Stimulated activated CD4-positive, alpha-beta T cell treated with anti-CD3 and anti-CD28 coated beads, Interleukin-15, amount 100 ng/mL, for 48 hours (primary cell): ENCODE measurements at places on chromosomes 3 and 15.

DNA sequence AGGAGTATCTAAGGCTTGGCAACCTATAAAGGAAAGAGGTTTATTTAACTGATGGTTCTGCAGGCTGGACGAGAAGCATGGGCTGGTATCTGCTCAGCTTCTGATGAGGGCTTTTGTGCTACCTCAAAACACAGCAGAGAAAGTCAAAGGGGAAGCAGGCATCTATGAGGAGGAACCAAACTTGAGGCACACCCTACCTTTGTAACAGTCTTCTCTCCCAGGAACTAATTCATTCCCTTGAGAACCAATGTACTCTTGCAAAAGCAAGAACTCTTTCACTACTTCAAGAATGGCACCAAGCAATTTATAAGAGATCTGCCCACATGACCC lies 109.0 kb downstream of the CGGBP1 start:
- DNase-seq, result no peak

GRCh38 chr15:70792171-70792573 lies 28.8 kb upstream of the UACA start:
- DNase-seq, result no peak

- DNase-seq, result no peak
Measured at GRCh38 chr15:78943692-78944091, 1.2 kb downstream of the CTSH start.

DNA sequence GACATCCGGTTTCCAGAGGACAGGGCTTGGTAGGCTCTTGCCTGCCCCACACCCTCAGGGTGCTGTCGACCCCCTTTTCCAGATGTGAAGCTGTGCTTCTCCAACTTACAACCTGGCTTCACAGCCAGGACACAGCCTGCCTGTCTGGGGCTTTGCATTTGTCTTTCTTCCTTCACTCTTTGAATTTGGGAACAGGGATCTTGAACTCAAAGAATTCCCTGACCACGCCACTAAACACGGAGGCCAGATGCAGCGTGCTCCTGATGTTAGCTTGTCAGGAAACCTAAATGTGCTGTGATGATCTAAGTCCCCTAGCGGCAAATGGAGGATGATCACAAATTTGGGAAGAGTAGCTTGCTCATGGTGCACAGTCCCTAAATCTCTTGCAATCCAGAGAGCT lies 244.8 kb upstream of the RGMA start:
- no peak for DNase-seq

GRCh38 chr15:42547918-42548248 lies 710 bp downstream of the LRRC57 start:
- DNase-seq, result no peak

DNA sequence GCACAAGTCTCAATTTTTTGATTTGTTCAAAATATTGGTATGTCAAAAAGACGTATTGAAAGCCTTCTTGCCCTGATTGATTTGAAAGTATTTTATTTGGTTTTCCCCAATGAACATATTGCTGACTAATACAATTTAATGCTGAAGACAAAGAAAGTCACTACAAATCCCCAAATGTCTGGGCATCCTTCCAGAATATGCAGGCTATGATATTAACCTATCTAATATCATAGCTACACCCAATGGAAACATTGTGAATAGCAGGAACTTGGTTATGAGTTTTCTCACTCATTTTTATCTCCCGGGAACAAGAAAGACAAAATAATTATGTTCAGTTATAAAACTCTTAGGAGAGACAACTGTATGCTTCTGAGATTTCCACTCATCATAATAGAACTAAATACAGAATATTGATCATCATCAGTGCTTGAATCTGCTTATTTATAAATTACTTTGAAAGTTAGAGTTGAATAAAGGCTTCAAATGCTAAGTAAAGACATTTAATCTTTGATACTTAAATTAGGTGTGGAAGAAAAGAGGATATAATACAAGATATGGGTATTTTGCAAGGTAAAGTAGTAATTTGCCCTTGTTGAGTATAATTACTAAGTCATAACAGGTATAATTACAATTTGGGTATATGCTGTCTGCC lies 483.9 kb downstream of the RBMS3 start:
- no peak for DNase-seq

GRCh38 chr15:31034152-31034551 lies 42.7 kb upstream of the MTMR10 start:
- no peak for DNase-seq

DNA sequence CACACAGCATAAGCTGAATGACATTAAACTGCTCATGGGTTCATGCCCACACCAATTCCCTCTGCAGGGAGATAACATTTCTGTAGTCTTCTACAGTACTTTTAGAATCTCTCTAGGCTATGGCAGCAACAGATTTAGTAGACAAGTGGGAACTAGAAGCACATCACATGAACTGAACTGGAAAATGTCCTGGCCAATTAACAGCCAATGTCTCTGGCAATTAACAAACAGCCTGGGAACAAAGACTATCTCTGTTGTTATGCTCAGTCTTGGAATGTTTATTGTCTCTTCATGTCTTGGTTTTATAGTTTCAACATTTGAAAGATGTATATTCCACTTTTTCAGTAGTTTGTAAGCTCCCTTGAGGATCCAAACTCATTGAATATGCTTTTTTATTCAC lies 523.2 kb upstream of the NAALADL2 start:
- no peak for DNase-seq

DNA sequence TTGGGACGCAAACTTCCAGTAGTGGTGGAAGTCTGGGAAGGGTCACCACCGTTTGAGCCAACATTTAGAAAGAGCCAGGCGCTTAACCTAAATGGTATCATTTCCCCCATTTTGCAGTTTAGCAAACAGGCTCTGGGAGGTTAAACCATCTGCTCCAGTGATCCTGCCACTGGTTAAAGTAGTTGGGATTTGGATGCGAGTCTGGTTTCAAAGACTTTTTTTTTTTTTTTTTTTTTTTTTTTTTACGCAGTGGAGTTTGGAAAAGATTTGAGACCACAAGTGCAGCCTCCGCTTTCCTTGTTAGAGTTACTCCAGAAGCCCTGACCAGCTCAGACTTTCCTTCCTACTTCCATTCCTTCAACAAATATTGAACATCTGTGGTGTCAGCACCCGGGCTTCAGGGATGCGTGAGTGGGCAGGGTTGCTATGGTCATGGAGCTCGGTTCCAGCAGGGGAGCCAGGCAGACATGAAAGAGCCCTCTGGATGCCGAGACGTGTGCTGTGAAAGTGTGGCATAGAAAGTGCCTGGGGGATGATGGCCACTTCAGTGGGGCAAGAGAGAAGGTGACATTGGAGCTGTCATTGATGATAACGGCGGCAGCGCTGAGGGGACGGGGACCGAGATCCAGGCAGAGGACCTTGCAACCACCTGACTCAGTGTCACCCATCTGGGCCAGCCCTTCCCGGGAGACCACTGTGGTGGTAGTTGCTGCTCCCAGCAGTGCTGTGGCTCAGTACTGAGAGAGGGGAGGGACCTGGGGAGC lies 1.1 kb upstream of the RNU6-1 start:
- DNase-seq, result no peak
